ENCODE measurements at places on chromosomes 12 and 14.
A peak's percentile ranks its signal among the peaks of the same experiment; 100 is the strongest.

GRCh38 chr14:66709291-66709690 lies 201.3 kb downstream of the GPHN start:
- DNase-seq: no peak

- DNase-seq: no peak
These were observed 103.6 kb downstream of the ADGRD1 start for GRCh38 chr12:131057211-131057721.

DNA sequence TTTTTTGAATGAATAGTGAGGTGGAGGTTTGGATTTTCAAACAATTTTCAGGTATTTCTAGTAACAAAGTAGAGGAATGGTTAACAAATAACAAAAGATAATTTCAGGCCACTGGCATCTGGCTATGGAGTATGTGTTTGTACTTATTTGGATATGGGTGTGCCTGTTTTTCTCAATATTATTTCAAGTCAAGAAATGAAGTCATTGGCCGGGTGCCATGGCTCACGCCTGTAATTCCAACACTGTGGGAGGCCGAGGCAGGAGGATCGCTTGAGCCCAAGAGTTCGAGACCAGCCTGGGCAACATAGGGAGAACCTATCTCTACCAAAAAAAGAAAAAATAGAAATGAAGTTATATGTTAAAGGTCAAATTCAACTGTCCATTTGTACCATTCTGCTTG lies 13.9 kb downstream of the SLC35E3 start:
- no peak for DNase-seq

DNA sequence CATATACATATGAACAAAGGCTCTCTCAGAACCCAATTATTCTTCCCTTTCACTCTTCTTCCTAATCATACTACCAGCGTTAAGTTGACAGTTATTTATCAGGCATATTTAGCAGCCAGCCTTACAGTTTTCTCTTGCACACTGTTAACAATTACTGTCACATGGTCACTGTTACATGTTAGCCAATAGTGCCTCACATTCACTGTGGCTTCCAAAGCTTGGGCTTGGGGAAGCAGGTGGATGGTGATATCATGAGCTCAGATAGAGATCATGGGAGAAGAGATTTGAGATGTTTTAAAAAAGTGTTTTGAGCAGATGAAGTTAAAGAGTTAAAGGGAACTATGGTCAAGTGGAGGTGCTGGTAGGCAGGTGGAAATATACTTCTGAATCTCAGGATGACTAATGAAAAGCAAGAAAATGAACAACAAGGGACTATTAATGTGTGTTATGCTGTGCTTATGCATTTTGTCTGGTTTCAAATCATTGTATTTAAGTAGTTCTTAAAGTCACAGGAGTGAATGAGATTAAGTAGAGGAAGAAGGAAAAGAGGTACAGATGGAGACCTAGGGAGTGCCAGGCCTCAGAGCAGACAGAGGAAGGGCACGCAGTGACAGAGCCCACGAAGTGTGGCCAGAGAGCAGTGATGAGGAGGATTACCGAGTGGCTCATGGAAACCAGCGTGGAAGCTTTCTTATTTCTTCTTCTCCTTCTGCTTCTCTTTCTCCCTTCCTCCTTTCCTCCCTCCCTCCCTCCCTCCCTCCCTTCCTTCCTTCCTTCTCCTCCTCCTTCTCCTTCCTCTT lies 39.6 kb downstream of the BICD1 start:
- DNase-seq: no peak

- DNase-seq: no peak
These were observed 79.1 kb upstream of the BCL2L14 start for GRCh38 chr12:11991604-11992003.

DNA sequence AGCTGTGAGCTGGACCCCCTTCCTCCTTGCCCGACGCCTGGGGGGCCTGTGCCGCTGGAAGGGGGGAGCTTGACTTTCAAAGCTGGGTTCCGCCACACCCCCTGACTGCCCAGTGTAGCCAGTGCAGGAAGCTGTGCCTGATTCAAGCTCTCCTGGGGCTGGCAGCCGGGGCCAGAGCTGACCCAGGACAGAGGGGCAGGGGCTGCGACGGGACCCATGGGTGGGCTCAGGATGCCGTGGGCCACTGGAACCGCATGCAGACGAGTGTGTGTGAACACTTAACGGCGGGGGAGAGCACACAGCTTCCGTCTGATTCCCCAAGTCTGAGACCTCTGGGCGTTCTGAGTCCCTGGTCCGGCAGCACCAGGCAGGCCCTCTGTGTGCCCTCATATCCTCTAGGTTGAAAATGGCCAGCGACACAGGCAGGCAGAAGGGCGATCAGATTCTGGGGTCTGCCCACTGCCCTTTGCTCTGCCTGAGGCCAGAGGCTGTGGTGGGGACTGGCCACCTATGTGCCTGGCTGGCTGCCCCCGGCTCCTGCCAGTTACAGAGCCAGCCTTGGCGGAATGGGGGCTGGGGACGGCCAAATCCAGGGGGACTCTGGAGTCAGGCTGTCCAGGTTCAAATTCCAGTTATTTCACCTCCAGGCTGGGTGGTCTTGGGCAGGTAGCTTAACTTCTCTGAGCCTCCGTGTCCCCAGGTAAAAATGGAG lies 54.0 kb downstream of the CYP46A1 start:
- no peak for DNase-seq

GRCh38 chr14:68685419-68686204 lies 107.3 kb downstream of the ZFP36L1 start:
- peak; percentile 62 for DNase-seq

DNA sequence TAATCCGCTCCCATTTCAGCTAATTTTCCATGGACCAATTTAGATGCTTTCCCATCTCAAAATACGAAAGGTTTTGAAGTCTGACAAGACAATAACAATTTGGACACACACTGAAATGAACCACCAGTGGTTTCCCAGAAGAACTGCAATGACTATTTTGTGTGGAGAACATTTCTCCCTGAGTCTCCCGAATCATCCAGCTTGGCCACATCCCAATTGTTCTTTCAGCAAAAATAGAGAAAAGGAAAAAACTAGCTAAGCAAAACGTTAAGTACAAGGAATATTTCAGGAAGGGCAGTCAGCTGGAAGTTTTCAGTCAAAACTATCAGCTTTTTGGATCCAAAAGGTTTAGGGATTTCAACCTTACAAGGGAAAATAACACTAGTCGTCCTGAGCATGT lies 390.6 kb downstream of the KCNH5 start:
- DNase-seq: no peak

GRCh38 chr14:95261616-95262510 lies 57.8 kb downstream of the CLMN start:
- DNase-seq: no peak

DNA sequence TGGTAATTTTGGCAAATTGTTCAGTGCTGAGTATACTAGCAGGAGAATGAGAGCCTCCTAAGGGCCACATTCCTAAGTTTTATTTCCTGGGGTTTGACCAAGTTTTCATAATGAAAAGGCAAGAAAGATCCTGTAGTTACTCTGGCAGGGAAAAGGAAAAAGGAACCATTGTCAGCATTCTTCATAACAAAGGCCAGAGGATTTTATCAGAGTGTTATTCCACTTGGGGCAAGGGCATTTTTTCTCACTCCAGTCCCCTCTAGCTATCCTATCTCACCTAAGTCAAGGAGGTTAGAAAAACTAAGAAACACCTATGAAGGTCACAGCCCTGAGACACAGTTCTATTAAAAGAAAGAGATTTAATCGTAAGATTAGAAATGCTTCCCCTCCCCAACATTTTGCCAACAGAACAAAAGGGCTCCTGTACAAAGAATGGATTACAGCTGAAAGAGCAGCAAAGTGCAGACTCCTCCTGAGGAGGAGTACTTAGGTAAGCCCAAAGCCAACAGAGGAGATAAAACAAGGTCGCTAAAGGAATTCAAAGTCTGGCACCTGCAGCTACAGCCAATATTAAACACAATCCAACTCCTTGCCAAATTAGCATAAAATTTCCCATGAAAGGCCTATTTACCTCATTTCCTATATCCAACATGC lies 162.4 kb downstream of the GALC start:
- no peak for DNase-seq

DNA sequence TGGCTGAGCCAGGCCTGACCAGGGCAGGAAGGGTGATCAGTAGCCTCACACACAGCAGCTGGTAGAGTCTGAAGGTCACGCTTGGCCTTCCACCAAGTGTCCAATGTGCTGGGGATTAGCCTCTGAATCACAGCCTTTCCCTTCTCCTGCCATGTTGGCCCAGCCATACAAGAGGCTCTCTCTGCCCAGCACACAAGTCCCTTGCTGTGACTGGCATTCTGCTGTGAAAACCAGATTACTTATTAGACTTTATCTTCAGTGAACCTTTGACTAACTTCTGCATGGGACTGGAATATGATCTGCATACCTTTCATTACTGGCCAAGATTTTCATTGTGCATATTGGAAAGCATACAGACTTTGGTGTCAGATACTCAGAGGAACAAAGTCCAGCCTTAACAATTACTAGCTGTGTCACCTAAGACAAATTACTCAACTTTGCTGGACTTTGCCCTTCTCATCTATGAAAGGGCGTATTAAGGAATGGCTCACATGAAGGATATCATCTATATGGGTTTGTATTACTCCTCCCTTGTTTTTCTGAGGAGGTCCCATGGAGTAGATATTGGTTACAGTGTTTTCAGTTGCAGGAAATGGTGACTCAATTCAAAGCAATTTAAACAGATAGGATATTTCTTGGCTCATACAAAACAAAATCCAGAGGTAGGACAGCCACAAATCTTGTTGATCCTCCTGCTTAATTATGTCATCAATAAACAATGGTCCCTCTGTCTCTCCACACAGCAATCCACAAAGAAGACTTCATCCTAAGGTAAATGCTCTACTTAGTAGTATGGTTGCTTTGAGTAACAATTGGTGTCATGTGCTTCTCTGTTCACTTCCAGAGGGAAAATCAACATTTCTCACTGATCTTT lies 99.6 kb downstream of the DYRK2 start:
- DNase-seq: no peak

DNA sequence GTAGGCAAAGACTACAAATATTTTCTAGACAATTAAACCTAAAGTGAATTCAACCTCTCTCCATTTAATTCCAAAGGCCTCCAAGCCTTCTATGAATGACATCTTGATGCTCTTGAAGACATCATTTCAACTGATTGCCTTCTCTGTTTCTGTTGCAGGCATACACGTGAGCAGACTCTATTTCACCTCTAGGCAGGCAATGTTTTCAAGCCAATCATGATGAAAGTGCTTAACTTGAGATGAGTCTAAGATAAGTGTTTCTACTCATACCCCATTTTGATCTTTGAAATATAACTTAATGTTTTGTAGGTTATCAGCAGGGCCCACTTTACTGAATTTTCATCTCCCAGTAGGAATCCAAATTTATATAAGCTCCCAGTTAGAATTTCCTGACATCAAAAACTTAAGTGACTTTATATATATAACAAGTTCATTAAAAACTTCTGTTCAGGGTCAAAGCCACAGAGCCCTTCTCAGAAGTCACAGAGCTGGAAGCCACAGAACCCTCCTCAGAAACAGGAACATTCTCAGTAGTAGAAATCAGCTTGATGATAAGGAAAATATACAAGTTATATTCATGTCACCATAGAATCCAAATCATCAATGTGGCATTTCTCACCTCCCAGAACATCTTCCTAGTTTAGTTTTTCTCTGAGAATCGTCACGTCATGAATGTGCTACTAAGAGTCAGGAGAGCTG lies 108.5 kb downstream of the PHLDA1 start:
- no peak for DNase-seq

DNA sequence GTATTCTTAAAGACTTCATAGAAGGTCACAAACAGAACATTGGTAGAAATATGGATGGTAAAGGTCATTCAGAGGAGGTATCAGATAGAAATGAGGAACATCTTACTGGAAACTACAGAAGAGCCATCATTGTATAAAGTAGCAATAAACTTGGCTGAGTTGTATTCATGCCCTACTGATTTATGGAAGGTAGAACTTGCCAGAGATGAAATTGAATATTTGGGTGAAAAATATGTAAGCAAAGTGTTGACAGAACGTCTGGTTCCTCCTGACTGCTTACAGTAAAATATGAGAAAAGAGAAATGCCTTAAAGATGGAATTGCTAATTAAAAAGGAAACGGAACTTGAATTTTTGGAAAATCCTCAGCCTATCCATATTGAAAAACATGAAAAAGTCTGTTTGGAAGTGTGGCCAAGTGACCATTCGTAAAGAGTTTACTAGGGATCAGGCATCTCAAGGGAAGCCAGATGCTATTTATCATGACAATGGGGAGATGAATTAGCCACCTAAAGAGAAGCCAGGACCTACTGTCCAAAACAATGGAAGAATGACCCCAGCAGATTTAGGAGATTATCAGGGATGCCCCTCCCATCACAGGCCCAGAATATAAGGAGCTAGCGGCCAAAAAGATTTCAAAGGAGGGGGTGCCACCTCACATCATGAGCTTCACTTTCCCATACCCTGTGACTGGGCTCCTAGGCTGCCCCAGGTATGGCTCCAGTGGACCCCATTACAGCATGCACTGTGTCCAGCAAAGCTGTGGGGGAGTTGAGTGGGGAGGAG lies 189.3 kb downstream of the ITPR2 start:
- DNase-seq: no peak

DNA sequence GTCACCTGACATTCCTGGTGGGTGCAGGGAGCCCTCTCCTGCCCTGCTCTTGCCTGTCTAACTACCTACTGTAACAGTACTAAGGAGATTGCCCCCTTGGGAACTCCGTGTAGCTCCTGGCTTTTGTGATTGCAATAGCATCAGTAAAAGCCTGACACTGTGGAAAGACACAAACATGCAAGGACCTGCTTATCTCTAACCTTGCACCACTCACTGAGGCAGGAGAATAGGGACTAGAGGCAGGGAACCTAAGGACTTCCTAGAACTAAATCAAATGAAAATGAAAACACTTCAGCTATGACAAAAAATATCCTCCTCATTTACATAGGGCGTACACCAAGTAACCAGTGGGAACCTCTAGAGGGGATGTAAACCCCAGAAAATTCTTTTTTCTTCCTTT lies 28.5 kb downstream of the TUBA1A start:
- DNase-seq: no peak

- no peak for DNase-seq
These were observed 37.8 kb upstream of the ATF7IP start for GRCh38 chr12:14327711-14328110.

GRCh38 chr12:123091230-123092150 lies 59.4 kb downstream of the PITPNM2 start:
- DNase-seq: no peak
